ENCODE measurements at places on chromosomes 12 and 14. TPM values are rescaled to one million over a fixed set of nuclear protein-coding genes. Genes with fewer than 3 reads are reported as not detected.

DNA sequence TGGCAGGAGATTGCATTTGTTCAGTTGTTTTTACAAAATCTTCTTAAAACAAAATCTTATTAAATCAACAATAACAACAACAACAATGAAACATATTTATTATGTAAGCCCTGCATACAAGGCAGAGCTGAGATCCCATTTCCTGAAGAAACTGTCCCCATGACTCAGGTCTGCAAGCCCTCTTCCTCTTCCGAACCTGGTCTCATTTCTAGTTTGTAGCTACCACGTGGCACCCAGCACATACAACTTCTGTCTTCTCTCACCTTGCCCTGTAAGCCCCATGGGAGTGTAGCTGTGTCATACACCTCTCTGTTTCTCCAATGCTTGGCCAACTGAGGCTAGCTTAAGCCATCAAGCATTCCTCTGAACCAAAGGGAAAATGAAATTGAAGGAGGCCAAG, 106.4 kb downstream of the SLC8A3 start:
- no peak for DNase-seq

GRCh38 chr12:1606021-1606622, 11.7 kb upstream of the FBXL14 start:
- DNase-seq: peak; percentile 66

DNA sequence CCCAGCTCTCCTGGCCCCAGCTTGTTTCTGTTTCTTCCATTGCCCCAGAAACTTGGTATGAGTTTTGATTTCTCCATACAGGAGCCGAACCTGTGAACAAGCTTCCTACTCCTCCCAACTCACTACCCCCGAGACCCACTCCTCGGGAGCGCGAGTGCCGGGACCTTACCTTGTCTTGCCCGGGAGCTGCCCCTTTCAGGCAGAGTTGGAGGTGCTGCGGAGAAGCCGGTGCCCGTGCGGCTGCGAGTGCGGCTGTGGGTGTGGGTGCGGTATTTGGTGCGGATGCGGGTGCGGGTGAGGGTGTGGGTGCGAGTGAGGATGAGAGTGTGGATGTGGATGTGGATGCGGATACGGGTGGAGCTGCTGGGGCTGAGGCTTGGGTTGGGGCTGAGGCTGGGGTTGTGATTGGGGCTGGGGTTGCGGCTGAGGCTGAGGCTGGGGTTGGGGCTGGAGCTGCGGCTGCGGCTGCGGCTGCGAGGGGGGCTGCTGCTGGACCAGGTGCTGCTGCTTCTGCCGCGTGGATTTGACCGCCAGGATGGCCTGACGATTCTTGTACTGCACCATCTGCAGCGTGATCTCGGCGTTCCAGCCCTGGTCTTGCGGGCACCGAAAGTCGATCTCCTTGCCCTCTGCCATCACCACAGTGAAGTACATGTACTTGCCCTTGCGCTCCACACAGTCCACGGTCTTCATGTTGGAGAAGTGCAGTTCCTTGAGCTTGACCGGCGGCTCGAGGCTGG, 1.1 kb downstream of the PHLDA1 start:
- DNase-seq: peak; percentile 66

DNA sequence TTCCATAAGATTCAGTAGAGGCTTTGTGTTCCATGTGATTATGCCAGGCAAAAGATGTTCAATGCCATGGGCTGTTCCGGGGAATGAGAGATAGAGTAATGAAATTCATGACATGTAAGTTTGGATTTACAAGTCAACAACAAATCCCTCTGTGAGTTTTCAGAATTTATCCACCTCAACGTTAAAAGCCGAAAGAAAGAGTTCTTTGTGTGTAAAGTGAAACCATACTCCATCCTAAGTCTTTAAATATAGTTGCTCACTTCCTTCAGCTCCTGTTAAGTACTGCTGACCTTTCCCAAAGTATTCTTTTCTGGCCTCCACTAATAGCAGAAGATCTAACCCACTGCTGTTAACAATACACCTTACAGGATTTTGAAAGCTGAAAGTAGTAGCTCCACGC, 190.0 kb downstream of the TMX1 start:
- DNase-seq: no peak

GRCh38 chr14:38745861-38746260, 357.2 kb downstream of the SEC23A start:
- DNase-seq: no peak

The SLC6A12 gene
- not detected for total RNA-seq

- peak; percentile 42 for DNase-seq
Measured at GRCh38 chr12:53230108-53230845, 1.7 kb downstream of the RARG start.

DNA sequence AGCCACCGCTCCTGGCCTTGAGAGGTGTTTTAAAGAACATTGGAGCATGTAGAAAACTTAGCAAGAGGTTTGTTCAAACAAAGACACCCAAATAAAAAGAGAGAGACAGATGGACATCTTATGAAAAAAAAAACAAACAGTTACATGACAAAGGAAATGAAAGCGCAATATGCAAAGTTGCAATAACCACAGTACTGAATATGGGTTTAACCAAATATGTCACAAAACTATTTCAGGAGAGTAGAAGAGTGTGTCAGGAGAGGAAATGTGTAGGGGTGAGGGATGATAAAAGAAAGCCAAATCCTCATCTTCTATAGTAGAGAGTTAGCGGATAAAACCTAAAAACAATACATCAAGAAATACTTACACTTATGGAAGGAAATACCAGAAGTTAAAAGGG, 98.4 kb downstream of the GTF2A1 start:
- no peak for DNase-seq

The PTPRR gene
- 0.85 TPM for total RNA-seq

DNA sequence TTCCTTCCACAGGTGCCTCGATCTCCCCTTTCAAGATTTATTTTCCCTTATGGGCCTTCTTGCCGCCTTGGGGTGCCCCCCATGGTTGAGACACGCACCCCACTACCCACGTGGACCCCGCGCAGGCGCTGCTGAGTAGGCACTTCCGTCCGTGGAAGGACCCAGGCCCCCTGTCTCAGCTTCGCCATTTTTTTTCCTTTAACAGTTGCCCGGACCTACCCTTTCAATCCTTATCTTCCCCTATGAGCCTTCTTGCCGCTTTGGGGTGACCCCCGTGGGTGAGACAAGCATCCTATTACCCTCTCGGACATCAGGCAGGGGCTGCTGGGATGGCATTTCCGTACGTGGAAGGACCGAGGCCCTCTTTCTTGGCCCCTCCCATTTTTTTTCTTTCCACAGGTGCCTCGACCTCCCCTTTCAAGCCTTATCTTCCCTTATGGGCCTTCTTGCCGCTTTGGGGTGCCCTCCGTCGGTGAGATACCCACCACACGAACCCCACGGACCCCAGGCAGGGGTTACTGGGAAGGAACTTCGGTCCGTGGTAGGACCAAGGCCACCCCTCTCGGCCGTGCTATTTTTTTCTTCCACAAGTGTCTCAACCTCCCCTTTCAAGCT, 268.2 kb downstream of the ALG10 start:
- no peak for DNase-seq

The ANAPC5 gene
- total RNA-seq: 167 TPM

The FIGNL2 gene
- 5.8 TPM for total RNA-seq

- DNase-seq: no peak
Measured at GRCh38 chr12:118649765-118650585, 273.6 kb downstream of the SUDS3 start.

GRCh38 chr14:84436528-84436927, 1093.4 kb upstream of the FLRT2 start:
- no peak for DNase-seq

The TESPA1 gene
- total RNA-seq: not detected

GRCh38 chr14:24196071-24197055, 1.1 kb upstream of the TM9SF1 start:
- DNase-seq: peak; percentile 56

The OTX2 gene
- 85.8 TPM for total RNA-seq

The STAB2 gene
- total RNA-seq: not detected

DNA sequence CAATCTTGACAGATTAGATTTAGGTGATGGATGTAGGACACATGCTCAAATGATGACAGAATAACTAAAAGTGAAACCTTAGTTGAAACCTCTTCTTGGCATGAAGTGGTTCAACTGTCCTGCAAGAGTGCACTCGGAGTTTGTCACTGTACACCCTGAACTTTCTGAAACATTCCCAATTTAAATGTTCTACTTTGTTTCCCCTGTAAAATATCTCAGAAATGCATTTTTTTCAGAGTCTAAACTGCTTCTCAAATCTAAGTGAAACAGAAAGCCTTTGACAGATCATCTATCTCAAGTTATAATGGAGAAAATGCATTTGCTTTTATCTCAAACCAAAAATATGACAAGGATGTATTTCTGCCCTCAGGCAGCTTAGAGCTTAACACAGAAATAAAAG, 66.0 kb downstream of the BHLHE41 start:
- no peak for DNase-seq

GRCh38 chr12:123656392-123656791, 14.5 kb upstream of the TCTN2 start:
- DNase-seq: no peak

DNA sequence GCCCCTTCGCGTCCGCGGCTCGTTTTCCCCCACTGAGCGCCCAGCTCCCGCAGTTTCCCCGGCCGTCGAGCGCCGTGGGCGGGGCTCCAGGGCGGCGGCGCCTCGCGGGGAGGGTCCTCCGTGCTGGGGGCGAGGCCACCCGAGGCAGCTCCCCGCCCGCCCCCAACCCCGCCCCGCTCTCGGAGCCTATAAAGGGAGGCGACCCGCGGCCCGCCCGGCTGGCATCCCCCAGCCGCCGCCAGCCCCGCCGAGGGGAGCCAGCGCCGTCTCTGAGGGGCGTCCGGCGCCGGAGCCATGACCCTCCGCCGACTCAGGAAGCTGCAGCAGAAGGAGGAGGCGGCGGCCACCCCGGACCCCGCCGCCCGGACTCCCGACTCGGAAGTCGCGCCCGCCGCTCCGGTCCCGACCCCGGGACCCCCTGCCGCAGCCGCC, at the start of gene TAMALIN:
Gene TAMALIN, plus strand, starts transcription at position 221 of the 432 bp plus-strand sequence. Its CDS starts 74 bp downstream, at position 295.
- peak; percentile 95 for DNase-seq

- no peak for DNase-seq
Measured at GRCh38 chr12:9363145-9363544, 154.9 kb upstream of the PZP start.

- DNase-seq: peak; percentile 30
Measured at GRCh38 chr12:49545815-49546214, 7.0 kb downstream of the KCNH3 start.

DNA sequence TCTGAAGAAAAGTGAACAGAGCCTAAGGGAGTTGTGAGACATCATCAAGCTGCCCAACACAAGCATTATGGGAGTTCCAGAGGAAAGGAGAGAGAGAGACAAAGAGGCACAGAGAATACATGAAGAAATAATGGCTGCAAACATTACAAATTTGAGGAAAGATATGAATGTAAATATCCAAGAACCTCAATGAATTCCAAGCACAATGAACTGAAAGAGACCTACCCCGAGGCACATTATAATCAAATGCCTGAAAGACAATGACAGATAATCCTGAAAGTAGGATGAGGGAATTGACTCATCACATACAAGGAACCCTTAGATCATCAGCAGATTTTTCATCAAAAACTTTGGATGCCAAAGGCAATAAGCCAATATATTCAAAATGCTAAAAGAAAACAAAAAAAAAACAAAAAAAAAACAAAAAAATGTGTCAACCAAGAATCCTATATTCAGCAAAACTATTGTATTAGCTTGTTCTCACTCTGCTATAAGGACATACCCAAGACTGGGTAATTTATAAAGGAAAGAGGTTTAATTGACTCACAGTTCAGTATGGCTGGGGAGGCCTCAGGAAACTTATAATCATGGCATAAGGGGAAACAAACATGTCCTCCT, 37.8 kb downstream of the BCL2L14 start:
- no peak for DNase-seq

The CLEC2B gene
- total RNA-seq: 0.18 TPM

The MAP3K9 gene
- total RNA-seq: 12.6 TPM

The SPX gene
- total RNA-seq: not detected

DNA sequence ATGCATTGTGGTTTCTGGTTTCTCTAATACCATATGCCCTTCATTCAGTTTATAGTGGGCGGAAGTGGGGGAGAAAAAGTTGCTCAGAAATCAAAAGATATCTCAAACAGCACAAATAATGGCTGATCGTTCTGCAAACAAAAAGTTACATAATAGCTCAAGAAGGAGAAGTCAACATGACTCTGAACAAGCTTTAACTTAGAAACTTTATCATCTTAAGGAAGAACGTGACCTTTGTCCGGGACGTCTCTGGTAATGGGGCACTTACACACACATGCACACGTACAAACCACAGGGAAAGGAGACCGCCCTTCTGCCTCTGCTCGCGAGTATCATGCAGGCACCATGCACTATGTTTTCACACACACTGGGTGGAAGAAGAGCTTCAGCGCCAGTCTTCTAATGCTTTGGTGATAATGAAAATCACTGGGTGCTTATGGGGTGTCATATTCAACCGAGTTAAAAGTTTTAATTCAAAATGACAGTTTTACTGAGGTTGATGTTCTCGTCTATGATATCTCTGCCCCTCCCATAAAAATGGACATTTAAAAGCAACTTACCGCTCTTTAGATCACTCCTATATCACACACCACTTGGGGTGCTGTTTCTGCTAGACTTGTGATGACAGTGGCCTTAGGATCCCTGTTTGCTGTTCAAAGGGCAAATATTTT, 4.7 kb downstream of the FOS start:
- DNase-seq: no peak

The ARID4A gene
- 5.9 TPM for total RNA-seq

- DNase-seq: no peak
Measured at GRCh38 chr12:68794653-68795251, 13.2 kb upstream of the MDM2 start.

DNA sequence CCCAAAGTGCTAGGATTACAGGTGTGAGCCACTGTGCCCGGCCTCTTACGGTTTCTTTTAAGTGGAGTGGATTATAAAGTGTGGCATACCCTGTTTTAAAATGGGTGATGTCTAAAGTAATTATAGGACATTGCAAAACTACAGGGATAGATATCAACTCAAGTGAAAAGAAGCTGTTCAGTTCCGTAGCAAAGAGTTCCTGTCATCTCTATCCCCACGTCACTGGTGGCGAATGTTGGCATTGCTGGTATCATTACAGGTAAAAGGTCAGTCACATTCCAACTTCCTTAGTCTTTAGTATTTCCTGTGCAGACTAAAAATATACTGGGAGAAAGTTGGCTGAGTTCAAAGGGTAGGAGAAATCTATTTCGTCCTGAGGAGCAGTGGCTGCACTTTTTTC, 95.6 kb upstream of the SLC38A2 start:
- no peak for DNase-seq

GRCh38 chr12:96211988-96212387, 17.8 kb downstream of the ELK3 start:
- DNase-seq: no peak

GRCh38 chr12:51020448-51021182, 5.6 kb downstream of the SLC11A2 start:
- DNase-seq: no peak

GRCh38 chr12:112447106-112447505, 28.4 kb downstream of the PTPN11 start:
- DNase-seq: no peak

DNA sequence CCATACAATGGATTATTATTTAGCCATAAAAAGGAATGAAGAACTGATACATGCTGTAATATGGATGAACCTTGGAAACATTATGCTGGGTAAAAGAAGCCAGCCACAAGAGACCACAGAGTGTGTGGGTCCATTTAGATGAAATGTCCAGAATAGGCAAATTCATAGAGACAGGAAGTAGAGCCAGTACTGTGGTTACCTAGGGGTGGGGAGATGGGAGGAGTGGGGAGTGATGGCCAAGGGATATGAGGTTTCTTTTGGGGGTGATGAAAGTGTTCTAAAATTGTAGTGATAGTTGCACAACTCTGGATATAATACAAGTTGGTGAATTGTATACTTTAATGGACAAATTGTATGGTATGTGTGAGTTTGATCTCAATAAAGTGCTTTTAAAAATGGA, 18.6 kb downstream of the JDP2 start:
- no peak for DNase-seq

The CBLN3 gene
- total RNA-seq: 1.5 TPM

GRCh38 chr14:92635896-92636295, 112.5 kb downstream of the LGMN start:
- DNase-seq: no peak

The RNASE3 gene
- not detected for total RNA-seq

Data from H7 (cell line).